ENCODE measurements at places on chromosomes 1 and 21.

DNA sequence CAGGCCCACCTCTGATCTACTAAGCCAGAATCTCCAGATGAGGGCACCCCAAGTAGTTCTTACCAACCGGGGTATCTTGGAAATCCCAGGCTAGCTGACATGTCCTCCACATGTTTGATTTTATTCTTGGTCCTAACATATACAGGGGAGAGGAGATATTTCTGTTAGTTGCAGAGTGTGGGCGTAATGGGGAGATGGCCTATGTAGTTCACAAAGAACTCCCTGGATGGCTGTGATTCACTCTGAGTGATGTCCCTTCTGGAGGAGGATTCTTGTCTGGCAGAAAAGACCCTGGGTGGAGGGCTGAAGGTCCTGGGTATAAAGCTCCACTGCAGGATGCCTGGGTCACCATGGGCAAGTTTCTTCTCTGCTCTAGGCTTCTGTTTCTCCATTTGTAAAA lies 13.1 kb downstream of the MECR start:
- no peak for DNase-seq

DNA sequence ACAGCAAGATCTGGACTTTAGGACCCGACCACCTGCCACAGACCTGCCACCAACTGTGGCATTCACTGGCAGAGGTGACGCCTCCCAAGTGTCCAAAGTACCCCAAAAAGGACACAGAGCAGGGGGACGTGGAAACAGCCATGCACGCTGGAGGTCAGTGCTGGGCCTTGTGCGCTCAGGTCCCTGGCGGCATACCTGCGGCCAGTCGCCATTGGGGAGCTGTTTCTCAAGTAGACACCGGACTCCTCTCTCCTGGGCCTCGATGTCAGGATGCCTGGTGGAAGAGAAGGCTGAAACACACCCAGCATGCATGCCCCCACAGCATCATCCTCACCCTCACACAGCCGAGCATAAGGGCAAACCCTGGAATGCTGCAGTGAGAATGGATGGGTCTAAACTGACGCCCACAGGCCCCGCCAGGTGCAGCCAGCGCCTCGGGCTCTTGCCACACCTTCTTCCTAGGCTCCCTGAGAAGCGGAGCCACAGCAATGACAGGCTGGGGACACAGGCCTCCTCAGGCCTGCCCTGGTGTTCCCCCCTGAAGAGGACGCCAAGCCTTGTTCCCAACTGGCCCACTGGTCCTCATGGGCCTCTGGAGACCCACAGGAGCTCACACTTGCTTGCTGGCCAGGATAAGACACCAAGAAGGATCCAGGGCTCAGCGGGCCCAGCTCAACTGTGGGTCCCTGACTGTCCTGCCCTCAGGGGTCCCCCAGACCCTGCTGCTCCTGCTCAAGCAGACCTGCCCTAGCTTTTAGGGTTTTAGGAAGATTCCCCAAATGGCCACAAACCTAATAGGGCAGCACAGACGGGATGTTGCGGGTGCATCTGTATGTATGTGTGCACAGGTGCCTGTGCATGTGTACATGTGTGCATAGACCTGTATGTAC lies 7.7 kb upstream of the SPATC1L start:
- no peak for DNase-seq

DNA sequence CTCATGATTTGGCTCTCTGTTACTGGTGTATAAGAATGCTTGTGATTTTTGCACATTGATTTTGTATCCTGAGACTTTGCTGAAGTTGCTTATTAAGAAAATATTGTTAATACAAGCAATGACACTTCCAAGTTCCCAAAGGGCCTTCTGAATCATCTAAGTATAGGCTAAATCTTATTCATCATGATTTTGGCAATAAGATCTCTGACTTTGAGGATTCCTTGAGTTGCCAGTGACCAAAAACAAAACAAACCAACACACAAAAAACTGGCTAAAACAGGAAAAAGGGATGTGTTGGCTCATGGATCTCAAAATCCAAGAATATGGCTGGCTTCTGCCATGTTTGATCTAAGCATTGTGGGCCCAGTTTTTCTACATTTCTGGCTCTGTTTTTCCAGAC lies 163.4 kb downstream of the HHIPL2 start:
- no peak for DNase-seq

- DNase-seq: no peak
These were observed 101.0 kb downstream of the AJAP1 start for GRCh38 chr1:4755301-4755845.

DNA sequence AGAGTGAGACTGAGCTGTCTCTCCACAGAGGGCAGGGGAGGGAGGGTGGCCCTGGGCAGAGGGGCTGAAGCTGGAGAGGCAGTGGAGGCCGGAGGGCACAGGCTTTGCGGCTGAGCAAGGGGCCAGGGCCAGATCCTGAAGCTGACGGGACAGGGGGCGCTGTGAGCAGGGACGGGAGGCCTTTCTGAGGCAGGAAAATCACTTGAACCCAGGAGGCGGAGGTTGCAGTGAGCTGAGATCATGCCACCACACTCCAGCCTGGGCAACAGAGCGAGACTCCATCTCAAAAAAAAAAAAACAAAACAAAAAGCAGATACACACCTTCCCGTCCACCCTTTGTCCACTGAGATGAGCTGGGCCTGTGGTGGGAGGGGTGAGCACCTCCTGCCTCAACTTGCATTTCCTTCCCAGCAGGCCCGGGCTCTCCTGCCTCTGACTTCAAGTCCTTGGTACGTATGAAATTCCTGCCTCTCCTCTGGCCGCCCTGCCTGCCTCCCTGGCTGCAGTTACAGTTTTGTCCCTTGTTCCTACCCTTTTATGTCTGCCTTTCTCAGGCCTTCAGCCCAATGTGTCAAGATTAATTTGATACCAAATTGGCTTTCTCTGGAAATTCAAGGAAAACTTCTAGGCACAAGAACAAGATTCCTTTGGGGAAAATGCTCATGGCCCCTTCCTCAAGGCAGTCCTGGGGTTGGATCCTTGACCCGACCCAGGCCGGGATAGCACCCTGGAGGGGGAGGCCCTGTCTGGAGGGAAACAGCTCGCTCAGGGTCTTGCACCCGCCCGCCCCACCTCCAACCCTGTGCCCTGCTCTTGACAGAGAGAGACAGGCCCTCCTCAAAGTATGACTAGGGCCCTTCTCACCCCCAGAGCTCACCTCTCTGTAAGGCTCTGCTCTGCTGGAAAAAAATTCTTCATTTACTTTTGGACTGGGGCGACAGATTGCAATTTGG lies 11.2 kb upstream of the ADAMTSL4 start:
- DNase-seq: peak; percentile 49

DNA sequence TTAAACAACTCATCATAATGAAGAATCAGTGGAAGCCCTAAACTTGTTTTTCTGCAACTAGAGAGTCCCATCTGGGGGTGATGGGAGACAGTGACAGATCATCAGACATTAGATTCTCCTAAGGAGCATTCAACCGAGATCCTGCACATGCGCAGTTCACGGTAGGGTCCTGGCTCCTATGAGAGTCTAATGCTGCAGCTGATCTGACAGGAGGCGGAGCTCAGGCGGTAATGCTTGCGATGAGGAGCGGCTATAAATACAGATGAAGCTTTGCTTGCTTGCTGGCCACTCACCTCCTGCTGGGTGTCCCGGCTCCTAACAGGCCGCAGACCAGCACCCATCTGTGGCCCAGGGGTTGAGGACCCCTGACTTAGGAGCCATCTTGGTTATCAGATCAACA lies 247.2 kb downstream of the FMN2 start:
- no peak for DNase-seq

DNA sequence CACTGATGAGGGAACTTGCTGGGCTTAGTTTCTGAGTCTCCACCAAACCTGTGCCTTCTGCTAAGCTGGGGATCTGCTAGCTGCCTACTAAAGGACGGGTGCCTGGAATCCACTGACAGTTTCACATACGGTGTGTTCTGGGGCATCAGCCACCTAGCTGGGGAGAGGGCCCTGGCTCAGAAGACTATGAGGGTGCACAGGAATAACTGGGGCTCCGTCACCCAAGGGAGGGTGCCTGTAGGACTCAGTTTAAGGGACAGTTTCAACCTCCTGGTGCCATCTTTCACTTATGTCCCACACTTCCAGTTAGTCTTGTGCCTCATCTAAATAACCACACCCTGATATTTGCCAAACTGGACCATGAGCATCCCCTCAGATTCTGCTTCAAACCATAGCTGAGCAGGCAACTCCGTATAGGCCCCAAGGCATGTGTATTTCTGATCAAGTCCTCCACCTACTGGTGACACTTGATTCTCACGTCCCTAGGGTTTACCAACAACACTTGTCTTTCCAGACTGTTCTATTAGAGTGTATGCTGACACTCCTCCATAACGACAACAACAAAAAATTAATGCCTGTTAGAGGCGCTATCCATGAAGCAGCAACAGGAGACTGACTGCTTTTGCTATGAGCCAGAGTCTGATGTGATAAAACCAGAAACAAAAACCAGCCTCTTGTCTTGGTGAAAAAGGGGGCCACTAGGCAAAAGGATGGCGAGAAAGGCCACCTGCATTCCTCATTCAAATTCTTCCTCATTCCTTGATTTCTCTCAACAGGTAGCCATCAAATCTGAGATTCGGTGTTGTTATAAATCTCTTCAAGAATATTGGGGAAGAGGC lies 55.0 kb upstream of the PAXBP1 start:
- peak; percentile 53 for DNase-seq

- DNase-seq: no peak
These were observed 15.2 kb downstream of the PLA2G4A start for GRCh38 chr1:186843931-186844330.

- DNase-seq: no peak
These were observed 9.7 kb upstream of the UMODL1 start for GRCh38 chr21:42061195-42061985.

DNA sequence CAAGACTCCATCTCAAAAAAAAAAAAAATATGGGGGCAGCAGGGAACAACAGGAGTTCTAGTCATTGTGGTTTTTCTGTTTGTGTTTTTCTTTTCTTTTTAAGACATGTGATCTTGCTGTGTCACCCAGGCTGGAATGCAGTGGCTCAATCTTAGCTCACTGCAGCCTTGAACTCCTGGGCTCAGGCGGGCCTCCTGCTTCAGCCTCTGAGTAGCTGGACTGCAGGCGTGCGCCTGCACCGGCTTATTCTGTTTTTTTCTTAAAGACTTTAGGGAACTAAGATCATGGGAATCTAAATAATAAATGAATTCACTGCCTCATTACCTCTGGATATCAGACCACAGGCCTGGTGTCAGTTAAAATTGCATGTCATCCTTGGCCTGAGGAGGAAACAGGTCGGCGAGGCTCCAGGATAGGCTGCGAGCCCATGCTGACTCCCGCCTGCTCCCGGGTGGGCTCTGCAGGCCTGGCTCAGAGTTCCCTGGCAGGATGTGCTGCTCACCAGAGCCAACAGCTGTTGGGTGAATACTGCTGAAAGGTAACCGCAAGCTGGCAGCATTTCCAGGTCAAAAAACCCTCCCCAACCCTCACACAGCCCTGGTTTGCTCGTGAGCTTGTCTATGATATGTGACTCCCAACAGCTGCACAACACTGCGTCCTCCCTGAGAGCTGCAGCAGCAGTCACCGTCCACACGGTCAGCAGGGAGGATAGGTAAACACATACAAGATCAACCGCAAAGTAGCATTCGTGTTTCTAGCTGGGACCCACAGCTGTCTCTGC lies 58.1 kb downstream of the SCCPDH start:
- no peak for DNase-seq

DNA sequence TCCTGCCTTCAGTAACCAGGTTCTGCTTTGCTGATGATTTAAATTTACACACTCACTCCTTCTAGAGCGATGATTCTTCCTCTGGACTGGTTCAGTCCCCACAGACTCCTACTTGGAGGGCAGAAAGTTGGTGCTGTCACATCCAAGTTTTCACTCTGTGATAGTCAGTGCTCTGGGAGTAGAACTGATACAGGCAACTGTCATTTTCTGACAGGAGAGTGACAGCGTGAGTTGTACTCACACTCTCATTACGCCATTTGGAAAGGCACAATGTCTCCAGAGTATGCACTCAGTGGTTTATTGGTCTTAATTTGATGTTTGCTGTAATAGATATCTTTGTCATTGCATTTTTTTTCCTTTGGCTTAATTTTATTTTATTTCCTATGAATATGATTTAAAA lies 96.0 kb downstream of the GRIK1 start:
- DNase-seq: no peak

- DNase-seq: no peak
These were observed 55.6 kb upstream of the PPP2R5A start for GRCh38 chr1:212229654-212230053.

DNA sequence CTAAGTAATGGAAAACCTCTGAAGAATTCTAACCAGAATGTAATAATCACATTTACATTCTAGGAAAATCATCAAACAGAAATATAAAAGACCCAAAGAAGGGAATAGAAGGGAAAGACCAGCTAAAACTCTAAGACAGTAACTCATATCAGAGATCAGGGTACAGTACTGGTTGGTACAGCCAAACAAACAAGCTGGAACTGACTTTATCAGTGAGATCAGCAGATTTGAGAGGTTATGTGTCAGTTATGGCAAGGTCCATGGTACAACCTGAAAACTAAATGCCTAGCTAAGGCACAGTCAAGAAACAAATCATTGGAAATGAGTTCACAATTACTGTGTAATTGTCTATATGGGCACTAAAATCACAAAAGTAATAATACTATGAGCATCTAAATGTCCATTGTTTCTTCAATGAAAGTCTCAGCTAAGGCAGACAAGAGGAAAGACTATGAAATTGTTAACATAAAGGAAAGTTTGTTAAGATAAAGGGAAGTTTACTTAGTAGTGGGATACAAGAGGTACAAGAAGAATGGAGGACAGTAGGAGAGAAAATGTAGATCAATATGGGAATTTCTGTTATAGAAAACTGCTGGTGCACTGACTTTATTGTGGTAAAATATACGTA lies 75.8 kb downstream of the TRIM33 start:
- DNase-seq: no peak

- DNase-seq: no peak
These were observed 10.7 kb downstream of the RNU5D-1 start for GRCh38 chr1:44720281-44720680.

GRCh38 chr1:154190550-154190949 lies 1.4 kb downstream of the TPM3 start:
- DNase-seq: no peak

GRCh38 chr1:233673261-233673946 lies 59.5 kb downstream of the KCNK1 start:
- no peak for DNase-seq

DNA sequence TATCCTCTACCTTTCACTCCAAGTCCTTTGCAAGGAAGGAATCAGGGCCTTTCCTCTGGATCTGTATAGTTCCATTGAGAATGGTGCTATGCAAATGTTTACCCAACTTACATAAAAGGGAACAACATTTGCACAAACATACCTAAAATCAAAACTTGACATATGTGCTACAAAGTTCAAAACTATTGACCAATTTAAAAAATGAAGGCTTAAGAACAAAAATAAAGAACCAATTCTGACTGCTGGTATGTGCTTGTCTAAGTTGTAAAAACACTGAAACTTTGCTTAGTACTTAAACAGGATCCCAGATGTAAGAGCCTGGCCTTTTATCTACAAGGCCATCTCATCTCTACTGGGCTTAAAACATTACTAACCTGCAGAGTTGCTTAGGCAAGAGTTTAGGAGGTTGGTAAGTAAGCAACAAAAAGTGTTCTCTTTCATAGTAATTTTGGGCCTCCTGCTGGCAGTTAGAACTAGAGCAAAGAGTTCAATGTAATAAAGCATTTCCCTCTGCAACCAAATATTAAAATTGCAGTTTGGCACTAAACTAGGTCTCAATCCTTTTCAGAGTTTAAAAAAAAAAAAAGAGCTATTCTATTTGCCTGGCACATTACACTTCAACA lies 2.0 kb downstream of the SCMH1 start:
- DNase-seq: no peak

- DNase-seq: no peak
These were observed 181.3 kb upstream of the USP24 start for GRCh38 chr1:55396381-55396891.

Data from endothelial cell (in vitro differentiated cells).